ENCODE measurements at places on chromosomes 6 and 20.
A peak's percentile ranks its signal among the peaks of the same experiment; 100 is the strongest.

GRCh38 chr6:129516787-129517186 is 193.2 kb downstream of the ARHGAP18 start:
- DNase-seq: no peak

DNA sequence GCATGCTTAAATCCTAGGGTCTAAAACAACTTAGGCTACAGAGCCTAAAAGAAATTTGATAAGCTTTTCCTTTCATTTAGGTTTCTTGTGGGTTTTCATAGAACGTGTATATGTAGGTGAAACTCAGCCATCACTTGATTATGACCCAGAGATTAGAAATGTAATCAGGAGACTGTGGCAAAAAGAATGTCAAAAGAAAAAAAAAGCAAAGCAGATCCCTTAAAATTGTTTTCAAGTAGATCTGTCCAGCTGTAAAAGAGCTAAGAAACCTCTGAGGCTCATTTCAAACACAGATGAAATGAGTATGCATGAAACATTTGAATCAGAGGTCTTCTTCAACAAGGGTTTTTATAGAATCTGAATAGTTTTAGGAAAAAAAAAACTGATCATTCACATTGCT is 341.3 kb upstream of the PRDM1 start:
- no peak for DNase-seq

DNA sequence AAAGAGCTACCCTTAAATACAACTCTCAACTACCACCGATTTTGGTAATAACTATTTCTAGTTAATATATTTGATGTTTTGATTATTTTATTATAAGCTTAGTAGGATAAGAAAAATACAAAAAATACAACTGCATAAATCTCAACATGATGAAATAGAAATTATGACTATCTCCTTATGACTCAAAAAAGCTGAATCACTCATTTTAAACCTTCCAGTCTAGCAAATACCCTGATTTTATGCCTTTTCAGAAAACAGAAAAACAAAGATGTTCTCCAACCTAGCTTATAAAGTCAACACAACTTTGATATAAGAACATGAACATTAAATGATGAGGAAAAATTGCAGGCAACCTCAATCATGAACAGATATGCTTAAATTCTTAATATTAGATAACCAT is 40.2 kb upstream of the DSE start:
- no peak for DNase-seq

- no peak for DNase-seq
These were observed 368.2 kb downstream of the SYNE1 start for GRCh38 chr6:152268846-152269442.

DNA sequence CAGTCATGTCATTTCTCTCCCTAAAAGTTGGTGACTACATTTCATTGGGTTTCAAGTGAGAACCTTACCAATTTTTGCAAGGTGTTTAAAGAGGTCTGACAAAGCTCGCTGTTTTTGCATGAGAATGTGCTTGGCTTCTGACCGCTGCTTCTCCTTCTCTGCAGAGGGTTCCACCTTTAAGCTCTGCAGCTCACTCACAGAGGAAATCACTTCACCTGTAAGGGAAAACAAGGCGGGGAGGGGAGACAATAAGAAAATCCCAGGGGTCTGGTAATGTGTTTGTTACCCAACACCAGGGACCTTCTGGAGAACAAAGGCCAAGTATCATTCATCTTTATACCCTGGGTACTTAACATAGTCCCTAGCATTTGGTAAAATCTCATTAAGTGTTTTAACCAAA is 40.0 kb upstream of the LYRM2 start:
- DNase-seq: no peak

DNA sequence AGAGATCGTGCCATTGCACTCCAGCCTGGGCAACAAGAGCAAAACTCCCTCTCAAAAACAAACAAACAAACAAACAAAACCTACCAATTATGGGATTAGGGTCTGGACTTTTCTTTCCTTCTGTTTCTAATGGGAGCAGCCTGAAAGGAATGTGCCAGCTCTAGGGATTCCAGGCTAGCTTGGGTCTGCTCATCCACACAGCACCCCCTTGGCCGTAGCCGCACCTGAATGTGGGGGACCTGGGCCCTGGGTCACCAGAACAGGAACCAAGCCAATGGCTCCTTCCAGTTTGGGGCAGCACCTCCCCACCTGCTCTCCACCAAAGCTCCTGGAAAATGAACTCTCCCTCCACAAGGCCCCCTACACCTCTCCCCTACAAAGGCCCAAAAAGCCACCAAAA is 6.7 kb downstream of the CTSZ start:
- DNase-seq: no peak

DNA sequence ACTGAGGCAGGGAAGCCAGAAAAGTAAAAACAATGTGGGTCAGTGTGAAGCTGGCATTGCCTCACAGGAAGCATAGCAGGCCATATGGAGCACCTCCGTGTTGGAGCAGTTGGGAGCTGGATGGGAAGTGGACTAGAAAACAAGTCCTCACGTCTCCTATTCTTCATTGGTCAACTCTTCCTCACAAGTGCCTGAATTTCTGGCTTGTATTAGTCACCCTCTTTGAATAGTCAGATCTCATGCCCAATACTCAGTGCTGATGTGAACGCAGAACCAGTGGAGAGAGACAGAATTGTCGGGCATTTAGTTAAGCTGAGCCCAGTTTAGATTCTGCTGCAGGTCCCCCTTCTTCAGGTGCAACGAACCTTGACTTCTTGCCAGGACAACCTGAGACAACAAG is 22.3 kb upstream of the RSPO3 start:
- DNase-seq: peak; percentile 27

DNA sequence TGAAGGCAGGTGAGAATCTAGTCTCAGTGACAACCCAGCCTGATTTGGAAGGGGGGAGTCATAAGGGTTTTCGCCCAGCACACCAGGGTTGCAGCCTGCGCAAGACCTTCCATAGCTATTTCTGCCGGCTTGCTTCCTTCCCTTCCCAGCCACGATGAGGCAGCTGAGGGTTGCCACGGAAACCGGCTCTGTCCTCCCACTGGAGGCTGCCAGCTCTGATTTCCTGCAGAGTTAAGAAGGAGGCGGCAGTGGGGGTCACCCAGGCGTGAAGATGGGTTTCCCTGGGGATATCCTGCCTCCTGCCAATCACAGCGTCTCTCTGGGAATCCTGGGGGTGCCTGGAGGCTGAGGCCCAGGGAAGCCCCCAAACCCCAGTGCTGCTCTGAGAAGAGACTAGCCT is 23.1 kb upstream of the KCNB1 start:
- no peak for DNase-seq

GRCh38 chr20:32972181-32973076 is 31.8 kb downstream of the SUN5 start:
- DNase-seq: no peak

DNA sequence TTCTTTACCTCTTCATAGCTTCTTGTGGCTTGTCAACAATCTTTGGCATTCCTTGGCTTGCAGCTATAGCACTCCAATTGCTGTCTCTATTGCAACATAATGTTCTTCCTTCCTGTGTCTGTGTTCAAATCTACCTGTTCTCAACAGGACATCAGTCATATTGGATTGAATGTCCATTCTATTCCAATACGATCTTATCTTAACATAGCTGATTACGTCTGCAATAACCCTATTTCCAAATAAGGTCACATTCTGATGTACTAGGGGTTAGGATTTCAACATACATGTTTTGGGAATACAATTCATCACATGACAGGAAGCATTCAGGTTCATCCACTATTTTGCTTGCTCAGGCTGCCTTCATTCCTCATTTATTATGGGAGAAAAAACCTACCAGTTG is 684.4 kb upstream of the CITED2 start:
- no peak for DNase-seq

DNA sequence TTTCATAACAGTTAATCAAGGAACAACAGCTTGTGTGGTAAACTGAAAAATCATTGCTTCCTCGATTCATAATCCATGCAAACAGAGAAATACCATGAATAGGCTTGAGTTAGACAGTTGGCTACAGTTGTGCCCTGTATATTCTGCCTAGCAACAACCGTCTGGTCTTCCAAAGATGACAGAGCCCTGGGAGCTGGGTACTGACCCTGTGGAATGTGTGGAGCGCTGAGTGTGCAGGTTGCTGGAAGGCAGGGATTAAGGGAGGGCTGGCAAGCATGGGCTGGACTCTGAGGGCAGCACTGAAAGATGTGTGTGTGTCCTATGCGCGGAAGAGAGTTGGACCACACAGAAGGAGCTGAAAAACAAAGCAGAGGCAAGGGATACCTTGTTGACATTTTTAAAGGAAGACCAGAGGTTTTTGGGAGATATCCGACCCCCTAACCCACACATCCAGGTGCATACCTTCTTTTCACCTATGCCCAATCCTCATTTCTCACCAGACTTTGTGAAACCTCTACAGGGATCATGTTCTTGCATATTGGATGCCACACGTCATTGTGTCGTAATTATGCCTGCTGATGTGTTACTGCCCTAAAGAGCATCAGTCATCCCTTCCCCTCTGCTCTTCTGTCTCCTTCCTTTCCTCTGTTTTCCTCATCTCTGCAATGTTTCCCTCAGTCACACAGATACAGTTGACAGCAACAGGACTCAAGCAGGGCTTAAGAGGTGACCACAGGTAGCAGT is 58.2 kb upstream of the VGLL2 start:
- no peak for DNase-seq

DNA sequence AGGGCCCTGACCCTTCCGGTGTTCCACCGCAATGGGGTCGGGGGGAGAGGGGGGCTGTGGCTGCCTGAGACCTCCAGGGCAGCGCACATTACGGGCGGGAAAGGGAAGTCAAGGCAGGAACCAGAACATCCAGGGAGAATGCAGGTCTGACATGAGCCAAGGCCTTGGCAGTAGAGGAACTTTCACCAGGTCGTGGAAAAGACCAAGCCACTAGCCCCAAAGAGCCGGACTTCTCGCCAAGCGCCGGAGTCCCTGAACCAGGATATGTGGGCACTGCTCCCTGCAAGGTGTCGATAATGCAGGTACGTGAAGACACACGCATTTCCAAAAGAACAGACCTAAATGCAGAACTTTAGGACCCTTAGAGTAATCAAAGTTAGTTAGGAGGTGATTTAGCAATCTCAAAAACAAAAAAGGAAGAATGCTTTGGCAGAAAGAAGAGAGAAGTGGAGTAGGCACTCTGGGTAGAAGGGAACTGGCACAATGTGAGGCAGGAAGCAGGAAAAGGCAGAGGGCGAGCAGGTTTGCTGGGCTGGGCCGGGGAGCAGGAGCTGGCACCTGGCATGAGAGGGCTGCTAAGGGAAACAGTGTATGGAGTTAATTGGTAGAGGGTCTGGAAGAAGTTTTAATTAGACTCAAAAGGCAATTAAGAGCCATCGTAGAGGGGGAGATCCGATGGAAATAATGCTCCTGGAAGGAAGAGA is 14.3 kb downstream of the POU3F2 start:
- no peak for DNase-seq

- DNase-seq: no peak
These were observed 263.9 kb downstream of the FRK start for GRCh38 chr6:115796829-115797228.

GRCh38 chr20:44166008-44166407 is 21.0 kb downstream of the JPH2 start:
- DNase-seq: peak; percentile 99

- DNase-seq: no peak
These were observed 170.8 kb downstream of the KCNQ5 start for GRCh38 chr6:72792692-72793091.

DNA sequence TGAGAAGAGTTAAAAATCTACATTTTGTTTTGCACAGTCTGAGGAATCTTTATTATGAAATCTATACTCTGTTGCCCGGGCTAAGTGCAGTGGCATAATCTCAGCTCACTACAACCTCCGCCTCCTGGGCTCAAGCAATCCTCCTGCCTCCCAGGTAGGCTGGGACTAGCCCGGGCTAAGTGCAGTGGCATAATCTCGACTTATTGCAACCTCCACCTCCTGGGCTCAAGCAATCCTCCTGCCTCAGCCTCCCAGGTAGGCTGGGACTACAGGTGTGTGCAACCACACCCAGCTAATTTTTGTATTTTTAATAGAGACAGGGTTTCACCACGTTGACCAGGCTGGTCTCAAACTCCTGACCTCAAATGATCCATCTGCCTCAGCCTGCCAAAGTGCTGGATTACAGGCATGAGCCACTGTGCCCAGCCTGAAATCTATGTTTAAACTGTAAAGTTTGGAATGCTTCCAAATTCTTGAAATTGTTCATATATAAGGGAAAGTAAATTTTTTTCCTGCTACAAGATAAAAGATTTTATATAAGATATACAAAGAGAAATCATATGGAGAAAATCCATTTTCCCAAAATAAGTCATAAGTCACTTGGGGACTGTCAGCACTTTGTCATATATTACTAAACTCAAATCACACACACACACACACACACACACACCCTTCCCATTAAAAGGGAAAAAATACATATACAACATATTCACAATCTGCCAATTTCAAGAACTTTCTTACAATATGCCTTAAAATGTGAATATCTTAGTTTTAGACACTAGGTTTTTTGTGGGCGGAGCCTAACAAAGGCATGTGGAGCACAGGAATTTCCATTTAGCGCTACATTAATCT is 19.4 kb downstream of the PTPRK start:
- no peak for DNase-seq

DNA sequence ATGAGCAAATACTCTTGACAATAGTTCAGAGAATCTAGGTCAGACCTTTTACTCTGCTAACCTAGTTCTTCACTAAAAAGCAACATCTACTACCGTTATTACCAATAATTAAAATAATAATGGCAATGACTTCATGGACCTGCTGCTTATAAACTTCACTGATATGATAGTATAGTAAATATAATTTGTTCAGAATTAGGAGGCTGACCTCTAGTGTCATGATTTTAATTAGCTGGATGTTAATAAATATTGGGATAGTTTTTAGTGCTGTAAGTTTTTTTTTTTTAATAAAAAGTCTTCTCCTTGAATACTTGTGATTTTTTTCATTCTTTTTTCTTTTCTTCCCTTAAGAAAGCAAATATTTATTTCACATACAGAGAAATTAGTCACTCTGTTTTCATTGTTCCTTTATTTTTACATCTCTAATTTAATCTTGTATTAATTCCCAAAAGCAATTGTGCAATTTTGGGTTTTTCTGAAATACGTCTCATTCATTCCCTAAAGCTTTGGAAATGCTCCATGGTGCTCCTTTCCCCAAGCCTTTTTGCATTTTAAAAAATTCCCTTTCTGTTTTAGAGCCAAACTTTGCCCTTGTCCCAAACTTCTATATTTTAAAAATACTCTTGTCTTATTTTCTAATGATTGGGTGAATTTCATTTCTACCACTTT is 46.6 kb upstream of the UST start:
- DNase-seq: no peak

- DNase-seq: no peak
These were observed 112.1 kb downstream of the AFG1L start for GRCh38 chr6:108406943-108407342.

DNA sequence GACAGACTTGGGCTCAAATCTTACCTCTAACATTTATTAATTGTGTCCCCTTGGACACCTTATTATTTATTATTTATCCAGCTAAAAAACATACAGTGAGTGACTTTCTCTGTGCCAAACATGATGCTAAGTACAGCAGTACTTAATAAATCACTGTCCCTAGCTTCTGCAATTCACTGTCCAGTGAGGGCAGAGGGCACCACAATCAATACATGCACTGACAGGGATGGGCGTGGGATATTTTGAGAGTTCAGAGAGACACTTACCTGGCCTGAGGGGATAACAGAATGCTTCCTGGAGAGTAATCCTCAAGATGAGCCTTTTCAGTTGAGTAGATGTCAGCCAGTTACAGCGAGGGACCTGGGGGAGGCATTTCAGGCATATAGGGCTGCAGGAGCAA is 9.3 kb upstream of the TAAR2 start:
- DNase-seq: no peak

Data from PC-9 (cell line).